ENCODE measurements at places on chromosomes 3 and 15. TPM values are rescaled to one million over a fixed set of nuclear protein-coding genes. Genes with fewer than 3 reads are reported as not detected.

AMT gene
- total RNA-seq = 2.7 TPM

CKMT1A gene
- total RNA-seq = 0.16 TPM

IMPG2 gene
- 0.05 TPM for total RNA-seq

LINGO1 gene
- not detected for total RNA-seq

TRPM7 gene
- 43.6 TPM for total RNA-seq

PAQR5 gene
- total RNA-seq = 0.12 TPM

GOLGA6L10 gene
- 0.32 TPM for total RNA-seq

TGFBR2 gene
- 59.6 TPM for total RNA-seq

DYNC1LI1 gene
- 35.9 TPM for total RNA-seq

GRCh38 chr3:64295594-64295993 is 70.3 kb upstream of the PRICKLE2 start:
- DNase-seq = no peak

DNA sequence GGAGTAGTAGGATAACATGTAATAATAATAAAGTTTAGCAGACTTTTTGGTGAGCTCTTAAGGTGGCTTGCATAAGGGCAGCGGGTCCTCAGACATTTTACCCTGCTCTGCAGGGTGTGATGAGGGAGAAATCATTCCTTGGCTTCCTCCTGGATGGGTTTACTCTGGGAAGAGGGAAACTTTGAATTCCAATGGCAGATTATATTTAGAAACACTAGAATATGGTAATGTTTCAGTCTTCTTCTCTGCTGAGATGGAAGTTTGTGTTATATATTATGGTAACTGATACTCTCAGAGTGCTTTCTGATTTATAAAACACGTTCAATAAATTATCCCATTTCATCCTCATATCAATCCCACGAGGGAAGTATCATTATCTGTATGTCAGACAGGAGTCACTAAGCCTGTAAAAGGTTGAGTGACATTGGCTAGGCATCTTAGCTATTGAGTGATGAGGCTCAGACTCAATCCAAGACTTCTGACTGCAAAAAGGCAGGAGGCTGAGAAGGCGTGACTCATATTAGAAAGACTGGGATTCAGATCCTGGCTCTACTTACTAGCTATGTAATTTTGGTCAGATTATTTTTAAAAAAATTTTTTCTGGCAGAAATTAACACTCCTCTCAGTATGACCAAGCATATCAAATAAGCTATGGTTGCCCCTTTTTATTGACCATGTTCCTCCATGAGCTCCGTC is 19.3 kb downstream of the PDIA5 start:
- DNase-seq = no peak

DNA sequence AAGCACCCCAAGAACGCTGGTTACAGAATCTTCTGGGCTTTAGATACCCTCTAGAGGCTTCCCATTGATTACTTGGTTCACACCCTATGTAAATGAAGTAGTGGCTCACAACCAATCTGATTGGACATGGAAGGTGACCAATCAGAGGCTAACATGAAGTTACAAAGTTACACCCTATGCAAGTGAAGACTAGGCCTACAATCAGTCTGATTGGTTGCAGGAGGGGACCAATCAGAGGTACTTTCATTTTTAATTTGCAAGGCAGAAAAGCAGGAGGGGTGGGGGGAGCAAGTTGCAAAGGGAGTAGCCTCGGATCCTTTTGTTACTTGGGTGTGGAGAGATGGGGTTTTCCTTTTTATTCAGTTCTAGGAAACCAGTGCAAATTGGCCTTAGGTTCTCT is 11.1 kb upstream of the RTP2 start:
- DNase-seq = peak; percentile 17

GRCh38 chr15:95880630-95881029 is 449.9 kb upstream of the NR2F2 start:
- DNase-seq = no peak

DNA sequence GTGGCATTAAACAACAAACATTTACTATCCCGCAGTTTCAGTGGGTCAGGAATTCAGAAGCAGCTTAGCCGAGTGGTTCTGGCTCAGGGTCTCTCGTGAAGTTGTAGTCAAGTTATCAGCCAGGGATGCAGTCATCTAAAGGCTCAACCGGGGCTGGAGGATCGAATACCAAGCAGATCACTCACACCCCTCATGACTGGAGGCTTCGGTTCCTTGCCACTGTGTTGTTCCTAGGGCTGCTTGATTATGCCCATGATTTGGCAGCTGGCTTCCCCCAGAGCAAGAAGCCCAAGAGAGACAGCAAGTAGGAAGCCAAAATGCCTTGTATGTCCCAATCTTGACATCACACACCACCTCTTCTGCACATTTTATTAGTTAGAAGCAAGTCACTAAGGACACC is 33.9 kb upstream of the CDCP1 start:
- DNase-seq = no peak

DNA sequence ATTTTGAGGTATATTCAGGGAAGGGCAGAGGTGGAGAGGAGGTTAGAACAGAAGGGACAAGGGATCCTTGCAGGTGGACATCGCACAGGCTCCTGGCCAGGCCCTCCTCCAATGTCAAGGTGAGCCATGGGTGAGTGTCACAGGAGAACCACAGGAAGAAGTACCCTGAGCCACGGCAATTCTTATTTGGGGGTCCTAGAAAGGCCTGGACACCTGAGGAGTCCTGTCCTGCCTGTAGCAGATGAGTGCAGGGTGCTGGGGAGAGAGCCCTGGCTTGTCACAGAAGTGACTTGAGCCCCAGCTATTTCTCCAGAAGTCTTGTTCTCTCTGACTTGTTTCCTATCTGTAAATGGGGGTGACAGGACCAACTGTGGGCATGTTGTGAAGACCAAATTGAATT is 4.3 kb downstream of the SLC6A20 start:
- DNase-seq = no peak

- DNase-seq = no peak
Measured at GRCh38 chr15:72368899-72369298, 6.9 kb downstream of the HEXA start.

- no peak for DNase-seq
Measured at GRCh38 chr3:158379517-158379916, 191.5 kb upstream of the MLF1 start.

GRCh38 chr3:53259427-53260259 is 3.8 kb upstream of the TKT start:
- no peak for DNase-seq

- DNase-seq = no peak
Measured at GRCh38 chr3:99776516-99777209, 41.0 kb upstream of the CMSS1 start.

DNA sequence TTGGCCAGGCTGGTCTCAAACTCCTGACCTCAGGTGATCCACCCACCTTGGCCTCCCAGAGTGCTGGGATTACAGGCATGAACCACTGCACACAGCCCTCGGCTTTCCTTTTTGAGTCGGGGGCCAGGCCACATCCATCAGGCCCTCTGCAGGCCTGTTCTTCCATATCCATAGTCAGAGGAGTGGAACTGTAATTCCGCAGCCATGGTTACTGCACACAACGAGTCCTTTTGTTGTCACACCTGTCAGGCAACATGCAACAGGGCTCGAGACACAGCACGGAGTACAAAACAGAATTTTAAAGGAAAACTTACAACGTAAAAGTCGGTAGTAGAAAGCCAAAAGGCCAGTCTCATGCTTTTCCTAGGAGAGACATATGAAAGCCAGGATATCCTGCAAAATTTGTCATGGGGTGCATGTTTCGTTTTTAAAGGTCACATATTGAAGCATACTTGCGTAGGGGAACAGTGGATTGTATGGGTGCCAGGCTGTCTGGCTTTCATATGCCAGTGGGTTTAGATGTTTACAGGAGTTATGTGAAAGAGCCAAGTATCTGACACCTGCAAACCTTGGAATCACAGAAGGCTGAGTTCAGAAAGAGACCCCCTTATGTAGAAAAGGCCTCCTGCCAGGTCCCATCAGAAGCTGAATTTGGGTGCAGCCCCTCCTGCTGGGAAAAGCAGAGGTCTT is 63.2 kb upstream of the LPP start:
- no peak for DNase-seq

GRCh38 chr3:196998966-196999760 is 30.5 kb downstream of the MELTF start:
- no peak for DNase-seq

DNA sequence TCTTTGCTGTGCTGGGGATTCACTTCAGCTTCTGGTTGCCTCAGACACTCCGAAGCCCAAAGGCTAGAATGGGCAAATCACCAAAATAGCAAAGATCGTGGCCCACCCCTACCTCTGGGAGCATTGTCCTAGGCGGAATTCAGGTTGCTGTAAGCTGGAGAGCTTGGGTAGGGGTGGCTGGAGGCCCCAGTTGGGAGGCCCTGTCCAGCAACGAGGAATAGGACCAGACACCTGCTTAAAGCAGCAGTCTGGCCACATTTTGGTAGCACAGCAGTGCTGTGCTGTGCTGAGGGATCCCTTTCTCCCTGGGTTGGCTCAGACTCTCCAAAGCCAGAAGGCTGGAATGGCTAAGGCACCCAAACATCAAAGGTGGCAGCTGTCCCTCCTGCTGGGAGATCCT is 99.3 kb downstream of the CLDN1 start:
- no peak for DNase-seq

GRCh38 chr3:185070491-185071286 is 82.2 kb downstream of the C3orf70 start:
- DNase-seq = no peak

GRCh38 chr3:62319570-62320243 is 53.6 kb downstream of the FEZF2 start:
- no peak for DNase-seq

GRCh38 chr3:72973031-72973723 is 23.4 kb upstream of the PPP4R2 start:
- DNase-seq = no peak
